Activated T-cell treated with anti-CD3 and anti-CD28 coated beads for 4 hours (primary cell): ENCODE measurements at places on chromosomes 16 and 17.

GRCh38 chr17:2138318-2138717 lies 83.4 kb downstream of the HIC1 start:
- no peak for DNase-seq

- DNase-seq, result no peak
Measured at GRCh38 chr17:35218915-35219314, 24.0 kb upstream of the SLFN5 start.

DNA sequence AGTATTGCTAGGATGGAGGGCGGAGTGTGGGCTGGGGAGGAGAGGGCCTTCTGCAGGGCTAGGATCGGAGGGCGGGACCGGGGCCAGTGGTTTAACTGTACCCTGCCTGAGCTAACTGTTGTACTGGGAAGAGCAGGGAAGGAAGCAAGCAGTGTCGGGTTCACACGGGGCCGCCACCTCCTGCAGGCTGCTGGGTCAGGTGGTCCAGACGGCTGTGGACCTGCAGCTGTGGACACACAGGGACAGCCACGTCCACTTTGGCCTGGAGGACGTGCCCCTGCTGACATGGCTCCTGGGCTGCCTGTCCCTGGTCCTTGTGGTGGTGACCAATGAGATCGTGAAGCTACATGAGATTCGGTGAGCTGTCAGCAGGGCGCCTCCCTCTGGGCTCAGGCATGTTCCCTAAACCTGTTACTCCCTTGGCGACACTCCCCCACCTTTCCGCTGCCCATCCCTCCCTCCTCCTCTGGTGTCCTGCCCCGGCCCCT lies 16.6 kb downstream of the CASKIN2 start:
- no peak for DNase-seq

DNA sequence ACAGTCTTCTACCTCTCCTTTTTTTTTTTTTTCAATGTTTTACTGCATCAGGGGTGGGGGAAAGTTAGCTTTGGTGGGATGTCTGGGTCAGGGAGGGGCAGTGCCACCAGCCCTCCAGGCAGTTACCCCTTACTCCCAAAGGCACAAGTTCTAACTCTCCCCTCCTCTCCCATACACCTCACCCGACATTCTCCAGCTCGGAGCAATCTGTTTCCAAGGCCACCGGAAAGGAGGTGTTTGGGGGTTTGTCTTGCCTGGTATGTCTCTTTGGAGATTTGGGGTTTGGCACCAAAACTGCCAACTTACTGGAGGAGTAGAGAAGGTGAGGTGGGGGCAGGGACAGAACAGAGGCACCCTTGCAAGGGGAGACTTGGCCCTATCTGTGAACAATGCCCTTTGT lies 4.7 kb downstream of the DLX3 start:
- no peak for DNase-seq

DNA sequence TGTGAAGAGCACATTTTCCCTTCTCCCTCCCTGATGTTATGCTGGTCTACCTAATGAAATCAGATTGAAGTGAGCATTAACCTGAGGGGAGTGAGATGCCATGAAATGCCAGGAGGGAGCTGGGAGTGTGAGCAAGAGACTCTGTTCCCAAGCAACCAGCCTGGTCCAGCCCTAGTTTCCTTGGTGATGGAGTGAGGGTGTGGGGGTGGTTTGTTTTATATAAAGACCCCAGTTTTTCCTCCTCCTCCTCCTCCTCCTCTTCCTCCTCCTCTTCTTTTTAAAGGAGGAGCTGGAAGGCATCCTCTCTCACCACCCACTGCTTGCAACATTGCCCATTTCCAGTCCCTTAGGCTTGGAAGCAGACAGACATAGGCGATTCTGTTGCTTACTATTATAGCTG lies 97.1 kb downstream of the DNAH3 start:
- DNase-seq, result no peak

GRCh38 chr16:86982912-86983311 lies 334.3 kb downstream of the C16orf95 start:
- DNase-seq, result no peak

GRCh38 chr16:69077251-69077650 lies 28.2 kb upstream of the HAS3 start:
- DNase-seq, result no peak

- no peak for DNase-seq
Measured at GRCh38 chr16:27286451-27286850, 17.9 kb upstream of the NSMCE1 start.

- DNase-seq, result no peak
Measured at GRCh38 chr17:83136931-83137330, 57.5 kb downstream of the METRNL start.

- DNase-seq, result no peak
Measured at GRCh38 chr16:79715061-79715460, 114.5 kb upstream of the MAF start.

DNA sequence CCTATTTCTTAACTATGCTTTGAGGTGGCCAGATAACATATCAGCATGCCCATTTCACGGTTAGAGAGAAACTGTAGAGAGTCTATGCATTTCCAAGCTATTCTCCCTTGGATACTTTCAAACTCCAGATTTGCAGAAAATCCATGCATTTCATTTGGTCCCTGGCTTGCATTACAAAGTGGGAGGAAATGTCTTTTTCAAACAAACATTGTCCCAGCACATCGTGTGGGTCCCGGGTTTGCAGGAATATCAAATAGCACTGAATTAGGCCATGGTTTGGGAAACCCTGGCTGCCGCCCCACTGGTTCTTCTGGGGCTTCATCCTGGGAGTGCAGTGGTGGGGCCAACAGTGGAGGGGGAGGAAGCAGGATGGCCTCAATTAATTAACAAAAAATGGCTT lies 171.9 kb downstream of the IRX5 start:
- no peak for DNase-seq

DNA sequence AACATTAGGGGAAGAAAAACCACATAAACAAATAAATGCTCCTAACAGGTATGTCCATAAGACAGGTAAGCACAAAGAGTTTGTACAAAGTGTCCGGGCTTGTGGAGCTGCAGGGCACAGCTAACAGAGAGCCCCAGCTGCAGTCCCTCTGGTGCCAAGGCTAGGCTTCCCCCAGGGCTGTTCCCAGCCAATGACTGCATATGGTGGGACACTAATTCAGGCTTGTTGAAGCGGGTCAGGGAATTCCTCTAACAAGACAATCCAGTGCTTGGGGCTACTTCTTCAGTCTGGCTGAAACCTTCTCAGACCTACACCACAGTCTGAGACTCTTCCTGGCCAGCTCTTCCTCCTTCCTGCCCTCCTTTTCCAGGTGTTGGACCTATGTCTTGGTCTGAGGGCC lies 51.7 kb upstream of the ALDH3A1 start:
- no peak for DNase-seq

GRCh38 chr16:24821129-24821528 lies 24.6 kb upstream of the SLC5A11 start:
- DNase-seq, result no peak

GRCh38 chr17:7132511-7133094 lies 18.0 kb upstream of the ASGR2 start:
- peak; percentile 8 for DNase-seq

GRCh38 chr17:75549246-75550138 lies 24.0 kb downstream of the LLGL2 start:
- DNase-seq, result no peak

- no peak for DNase-seq
Measured at GRCh38 chr16:83312015-83312717, 495.6 kb upstream of the HSBP1 start.

DNA sequence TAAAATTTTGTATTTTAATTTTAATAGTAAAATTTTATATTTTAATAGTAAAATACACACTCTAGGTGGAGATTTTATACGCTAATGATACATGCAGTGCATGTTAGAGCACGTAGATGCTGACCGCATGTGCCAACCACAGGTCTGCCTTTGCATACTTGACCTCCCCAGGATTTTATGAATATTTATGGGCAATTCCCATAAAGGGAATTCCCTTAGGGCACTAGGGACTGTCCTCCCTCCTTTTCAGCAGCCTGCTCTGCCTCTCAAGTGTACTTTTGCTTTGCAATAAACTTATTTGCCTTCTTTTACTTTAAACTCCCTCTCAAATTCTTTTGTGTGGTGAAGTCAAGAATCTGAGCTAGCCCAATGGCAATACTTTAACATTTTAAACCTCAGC lies 217.7 kb upstream of the CDH8 start:
- no peak for DNase-seq

DNA sequence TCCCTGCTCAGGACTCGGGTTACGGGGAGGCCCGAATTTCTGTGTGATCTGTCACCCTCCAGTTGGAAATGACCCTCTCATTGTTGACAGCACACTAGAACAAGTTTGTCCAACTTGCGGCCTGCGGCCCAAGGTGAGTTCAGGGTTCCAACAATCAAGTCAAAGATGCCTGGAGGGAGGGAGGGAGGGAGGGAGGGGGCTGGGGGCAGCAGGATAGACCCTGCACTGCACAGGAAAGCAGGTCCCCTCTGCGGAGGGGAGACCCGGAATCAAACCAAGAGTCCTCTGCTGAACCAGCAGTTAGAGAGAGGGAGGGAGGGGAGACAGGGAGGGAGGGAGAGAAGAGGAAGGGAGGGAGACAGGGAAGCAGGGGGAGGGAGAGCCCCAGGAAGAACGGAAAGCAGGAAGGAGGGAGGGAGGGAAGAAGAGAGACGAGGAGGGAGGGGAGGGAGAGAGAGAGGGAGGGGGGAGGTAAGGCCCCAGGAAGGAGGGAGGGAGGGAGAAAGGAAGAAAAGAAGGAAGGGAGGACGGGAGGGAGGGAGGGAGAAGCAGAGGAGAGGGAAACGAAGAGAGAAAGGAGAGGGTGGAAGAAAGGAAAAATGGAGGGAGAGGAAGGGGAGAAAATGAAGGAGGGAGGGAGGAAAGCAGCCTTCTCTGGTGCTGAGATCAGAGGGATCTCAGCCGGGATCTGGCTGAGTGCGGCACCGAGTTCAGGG lies 96.7 kb upstream of the CDH5 start:
- DNase-seq, result no peak

GRCh38 chr17:82684228-82684841 lies 14.2 kb downstream of the RAB40B start:
- no peak for DNase-seq

GRCh38 chr16:74078511-74079231 lies 217.9 kb upstream of the PSMD7 start:
- no peak for DNase-seq

DNA sequence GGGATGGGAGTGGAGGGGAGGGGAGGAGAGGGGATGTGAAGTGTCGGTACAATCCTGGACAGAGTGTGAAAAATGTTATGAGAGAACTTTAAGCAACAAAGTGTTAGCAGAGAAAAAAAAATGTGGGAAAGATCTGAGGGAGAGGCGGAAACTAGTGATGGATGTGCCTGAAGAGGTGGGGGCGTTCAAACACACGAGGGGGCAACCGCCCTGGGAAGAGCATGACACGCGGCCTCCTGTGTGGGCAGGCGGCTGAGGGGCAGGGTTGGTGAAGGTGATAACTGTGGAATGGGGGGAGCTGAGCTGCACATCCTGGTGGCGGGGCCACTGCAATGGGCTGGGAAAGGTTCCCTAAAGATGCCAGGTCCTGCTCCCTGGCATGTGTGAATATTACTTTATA lies 30.1 kb downstream of the IFT140 start:
- no peak for DNase-seq

DNA sequence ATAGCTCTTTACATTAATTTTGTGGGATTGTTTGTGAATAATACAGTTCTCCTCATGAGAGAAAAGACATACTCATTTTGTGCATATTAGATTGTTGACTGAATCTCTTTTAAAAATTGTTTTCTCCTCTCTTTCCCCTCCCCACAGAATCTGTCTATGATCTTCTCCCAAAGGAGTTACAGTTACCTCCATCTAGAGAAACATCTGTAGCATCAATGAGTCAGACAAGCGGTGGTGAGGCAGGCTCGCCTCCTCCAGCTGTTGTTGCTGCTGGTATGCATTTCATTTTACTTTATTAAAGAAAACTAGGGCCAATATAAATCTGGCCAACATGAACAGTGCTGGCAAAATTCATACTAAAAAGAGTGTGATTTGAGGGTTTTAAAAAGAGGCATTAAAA lies 60.5 kb downstream of the NFAT5 start:
- DNase-seq, result no peak

GRCh38 chr17:79840269-79840988 lies 1.2 kb upstream of the CBX4 start:
- no peak for DNase-seq

GRCh38 chr17:2683912-2684311 lies 27.7 kb downstream of the CLUH start:
- no peak for DNase-seq

GRCh38 chr17:19510903-19511302 lies 22.8 kb upstream of the SLC47A1 start:
- DNase-seq, result no peak

- DNase-seq, result no peak
Measured at GRCh38 chr16:65274566-65274965, 152.7 kb upstream of the CDH11 start.

DNA sequence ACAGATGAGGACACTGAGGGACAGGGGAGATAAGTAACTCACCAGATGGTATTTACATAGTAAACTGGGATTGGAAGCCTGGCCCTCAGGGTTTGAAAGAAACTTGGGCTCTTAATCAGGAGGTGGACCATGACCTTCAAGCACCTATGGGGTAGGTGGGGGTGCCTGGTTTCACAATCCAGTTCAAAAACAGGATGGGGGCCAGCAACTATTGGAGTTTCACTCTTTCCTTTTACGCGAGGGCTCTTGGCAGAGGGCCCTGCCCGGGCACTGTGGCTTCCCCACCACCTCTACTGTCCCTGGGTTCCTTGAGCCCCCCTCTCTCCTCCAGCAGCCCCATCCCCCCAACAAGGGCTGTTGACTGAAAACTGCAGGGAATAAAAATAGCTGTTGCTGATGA lies 11.3 kb upstream of the PRR29 start:
- DNase-seq, result no peak

DNA sequence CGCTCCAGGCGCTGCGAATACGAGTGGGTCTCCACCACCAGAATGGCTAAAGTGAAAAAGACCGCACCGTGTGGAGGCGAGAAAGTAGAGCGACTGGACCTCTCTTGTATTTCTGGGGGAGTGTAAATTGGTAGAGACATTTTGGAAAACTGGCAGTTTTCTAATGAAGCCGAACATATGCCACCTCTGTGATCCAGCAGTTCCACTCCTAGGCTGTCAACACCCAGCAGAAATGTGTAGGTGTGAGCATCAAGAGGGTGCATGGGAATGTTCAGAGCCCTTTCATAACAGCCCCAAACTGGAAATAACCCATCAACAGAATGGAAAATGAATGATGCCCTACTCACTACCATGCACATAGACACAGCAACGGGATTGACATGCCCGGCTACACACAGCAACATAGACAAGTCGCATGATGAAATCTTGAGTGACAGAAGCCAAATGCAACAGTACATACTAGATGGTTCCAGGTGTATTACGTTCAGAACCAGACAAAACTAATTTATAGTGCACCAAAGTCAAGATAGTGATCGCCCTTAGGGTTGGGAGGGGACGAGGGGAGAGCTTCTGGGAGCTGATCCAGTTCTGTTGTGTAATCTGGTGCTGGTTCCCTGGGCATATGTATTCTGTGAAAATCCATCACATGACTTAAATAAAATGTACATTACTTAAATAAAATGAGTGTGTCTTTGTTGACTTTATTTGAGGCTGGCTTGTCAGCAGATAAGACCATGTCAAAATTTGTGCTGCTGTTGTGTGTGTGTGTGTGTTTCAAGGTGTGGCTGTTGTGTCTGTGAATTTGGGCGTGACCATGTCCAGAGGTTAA lies 877 bp upstream of the BCL7C start:
- no peak for DNase-seq

- DNase-seq, result no peak
Measured at GRCh38 chr17:34456121-34456520, 93.1 kb upstream of the CCL1 start.

- DNase-seq, result no peak
Measured at GRCh38 chr17:56074361-56074890, 78.8 kb upstream of the ANKFN1 start.

- no peak for DNase-seq
Measured at GRCh38 chr16:72530434-72530833, 358.5 kb upstream of the PMFBP1 start.

GRCh38 chr17:63082952-63083351 lies 116.9 kb downstream of the TANC2 start:
- no peak for DNase-seq
